Tibial nerve (tissue), 4 donors: ENCODE measurements at places on chromosomes 2 and 18. TPM values are rescaled to one million over a fixed set of nuclear protein-coding genes. Genes with fewer than 3 reads are reported as not detected.

RAB27B gene
- under 0.01 TPM for total RNA-seq

STARD7 gene
- total RNA-seq, result 111 TPM

CD8A gene
- 0.63 TPM for total RNA-seq

DTNB gene
- total RNA-seq, result 18.6 TPM

GKN1 gene
- total RNA-seq, result not detected
